ENCODE measurements at places on chromosomes 2 and 18.

GRCh38 chr2:113776949-113777348 lies 20.5 kb upstream of the SLC35F5 start:
- no peak for DNase-seq

DNA sequence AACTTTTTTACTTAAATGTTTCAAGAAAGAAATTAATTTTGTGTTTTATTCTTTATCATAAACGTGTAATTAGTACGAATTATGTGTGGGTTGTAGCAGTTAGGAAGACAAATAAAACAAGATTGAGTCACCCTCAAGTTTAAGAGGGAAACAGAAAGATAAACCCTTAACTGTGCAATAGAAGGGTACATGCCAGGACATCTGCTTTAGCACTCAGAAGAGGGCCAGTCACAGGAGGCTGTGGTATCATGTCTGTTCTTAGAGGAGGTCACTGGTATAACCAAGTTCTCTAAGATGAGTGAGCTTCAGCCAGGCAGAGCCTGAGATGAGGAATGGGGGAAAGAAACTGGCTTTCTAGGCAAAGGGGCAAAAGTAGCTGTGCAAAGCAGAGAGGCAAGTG lies 42.4 kb upstream of the GRHL1 start:
- no peak for DNase-seq

DNA sequence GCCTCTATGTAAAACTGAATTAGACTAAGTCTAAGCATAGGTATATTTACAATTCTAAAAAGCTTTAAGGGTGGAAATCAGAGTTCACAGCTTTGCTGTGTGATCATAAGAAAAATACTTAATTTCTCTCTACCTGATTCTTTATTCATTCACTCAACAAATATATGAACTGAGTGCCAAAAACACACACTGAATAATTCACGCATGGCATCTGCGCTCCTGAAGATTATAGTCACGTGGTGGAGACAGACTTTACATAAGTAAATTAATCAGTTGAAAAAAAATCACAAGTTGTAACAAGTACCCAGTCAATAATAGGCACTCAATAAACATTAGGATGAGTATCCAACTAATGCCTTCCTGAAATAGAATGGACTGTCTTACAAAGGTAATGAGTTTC lies 351.6 kb downstream of the METTL4 start:
- DNase-seq: no peak

DNA sequence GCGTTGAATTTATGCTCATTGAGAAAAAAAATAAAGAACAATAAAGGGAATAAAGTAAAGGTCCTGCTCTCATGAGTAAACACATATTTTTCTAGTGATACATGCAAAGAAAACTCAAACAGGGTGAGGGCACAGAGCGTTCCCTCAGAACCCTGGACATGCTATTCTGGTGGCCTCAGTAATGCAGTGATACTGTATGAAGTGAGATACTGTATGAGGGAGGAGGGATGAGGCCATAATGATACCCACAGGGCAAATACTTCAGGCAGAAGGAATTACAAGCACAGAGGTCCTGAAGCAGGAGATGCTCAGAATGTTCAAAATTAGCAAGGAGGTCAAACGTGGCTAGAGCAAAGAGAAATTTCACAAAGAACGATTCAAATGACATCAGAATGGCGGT lies 28.4 kb upstream of the RNU4ATAC start:
- no peak for DNase-seq

DNA sequence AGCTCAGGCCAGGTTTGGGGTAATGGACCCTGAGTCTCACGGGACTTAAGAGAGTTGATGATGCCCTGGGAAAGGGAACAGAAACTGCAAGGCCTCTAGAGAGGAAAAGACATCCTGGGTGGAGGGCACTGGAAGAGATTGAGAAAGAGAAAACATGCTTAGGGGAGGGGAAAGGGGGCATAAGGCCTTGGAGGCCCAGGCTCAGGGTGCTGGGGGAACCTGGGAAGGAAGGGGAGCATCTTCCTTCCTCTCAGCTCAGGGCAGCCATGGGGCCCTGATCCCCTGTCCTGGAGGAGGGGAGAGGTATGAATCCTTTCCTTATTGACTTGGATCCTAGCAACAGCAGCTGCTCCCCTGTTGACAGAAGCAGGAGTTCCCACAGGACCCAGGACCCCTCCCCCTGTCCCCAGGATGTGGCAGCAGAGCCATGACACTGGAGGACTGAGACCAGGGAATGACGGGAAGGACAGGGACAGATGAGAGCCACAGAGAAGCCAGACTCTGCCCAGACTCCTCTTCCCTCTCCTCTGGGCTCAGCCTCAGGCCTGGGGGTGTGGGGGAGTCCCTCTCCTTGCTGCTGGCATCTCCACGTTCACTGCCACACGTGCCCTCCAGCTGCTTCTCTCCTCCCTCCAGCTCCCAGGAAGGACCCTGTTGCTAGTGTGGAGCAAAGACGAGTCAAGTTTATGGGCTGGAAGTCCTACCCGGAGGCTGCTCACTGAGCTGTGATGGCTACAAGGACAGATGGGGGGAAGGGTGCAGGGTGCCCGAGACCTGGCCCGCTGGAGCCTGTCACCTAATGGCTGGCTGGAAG lies 815 bp downstream of the GPBAR1 start:
- no peak for DNase-seq
